ENCODE measurements at places on chromosomes 4 and X.

DNA sequence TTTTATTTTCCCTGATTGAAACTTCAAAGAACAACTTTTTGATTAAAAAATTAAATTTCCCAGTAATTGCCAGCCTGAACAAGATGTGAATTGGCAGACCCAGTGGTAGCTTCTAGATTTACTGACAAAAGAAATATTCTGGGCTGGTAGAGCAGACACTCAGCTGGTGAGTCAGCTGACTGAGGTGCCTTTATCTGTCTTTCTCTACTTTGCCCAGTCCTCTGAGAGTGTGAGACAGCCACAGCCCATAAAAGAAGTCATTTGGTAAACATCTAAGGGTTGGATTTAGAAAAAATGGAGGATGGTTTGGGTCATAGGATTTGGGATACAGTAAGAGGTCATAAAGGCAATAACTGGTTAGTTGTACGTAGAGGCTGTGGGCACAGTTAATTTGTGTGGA is 54.5 kb downstream of the CCSER1 start:
- DNase-seq = no peak

DNA sequence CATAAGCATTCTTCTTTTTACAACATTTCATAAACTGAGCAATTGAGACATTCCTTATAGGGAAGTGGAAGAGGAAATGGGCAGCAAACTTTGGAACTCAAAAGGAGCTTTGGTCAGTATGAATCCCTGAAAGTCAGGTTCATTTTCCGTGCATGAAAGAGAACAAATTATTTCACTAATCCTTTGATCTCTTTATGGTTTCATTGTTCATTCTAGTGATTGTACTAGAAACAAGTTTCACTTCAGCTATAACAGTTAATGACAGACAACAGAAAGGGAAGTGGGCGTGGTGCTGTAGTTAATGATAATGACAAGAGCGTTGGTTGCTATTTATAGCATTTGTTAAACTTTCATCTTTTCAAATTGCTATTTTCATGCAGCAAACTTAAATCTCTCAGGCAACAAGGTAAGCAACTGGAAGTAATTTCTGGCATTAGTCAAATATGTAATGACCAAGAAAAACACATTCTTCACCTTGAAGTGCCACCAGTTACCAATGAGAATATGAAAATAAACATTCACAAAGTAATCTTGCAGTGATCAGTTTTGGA is 98.4 kb downstream of the AREG start:
- DNase-seq = no peak

DNA sequence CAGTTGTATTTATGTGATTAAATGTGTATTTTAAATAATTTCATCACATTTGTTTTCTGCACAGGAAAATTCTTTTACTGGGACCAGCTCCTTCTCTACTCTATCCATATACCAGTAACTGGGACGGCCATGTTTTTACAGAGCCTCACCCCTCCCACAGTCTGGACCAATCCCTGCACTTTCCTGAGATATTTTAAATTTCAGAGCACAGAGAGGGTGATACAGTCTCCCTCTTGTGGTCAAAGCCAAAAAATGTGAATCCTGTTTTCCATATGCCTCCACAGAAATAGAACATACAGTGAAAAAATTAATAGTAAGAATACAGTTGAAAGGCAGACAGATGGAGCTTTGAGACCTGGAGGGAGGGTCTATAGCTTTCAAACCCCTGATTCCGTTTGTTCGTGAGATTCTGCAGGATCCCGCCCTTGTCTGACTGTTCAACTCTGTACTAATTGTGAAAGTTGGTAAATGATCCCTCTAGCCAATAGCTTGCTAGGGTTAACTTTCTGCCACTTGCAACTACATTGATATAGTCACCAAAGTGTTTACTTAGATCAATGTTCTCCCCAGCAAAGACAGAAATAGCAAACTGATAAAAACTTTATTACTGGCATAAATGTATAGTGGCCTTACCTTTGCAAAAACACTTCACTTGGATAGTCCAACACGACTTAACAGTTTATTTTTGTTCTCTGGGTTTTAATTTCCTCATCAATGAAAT is 172.2 kb downstream of the PPARGC1A start:
- DNase-seq = no peak

DNA sequence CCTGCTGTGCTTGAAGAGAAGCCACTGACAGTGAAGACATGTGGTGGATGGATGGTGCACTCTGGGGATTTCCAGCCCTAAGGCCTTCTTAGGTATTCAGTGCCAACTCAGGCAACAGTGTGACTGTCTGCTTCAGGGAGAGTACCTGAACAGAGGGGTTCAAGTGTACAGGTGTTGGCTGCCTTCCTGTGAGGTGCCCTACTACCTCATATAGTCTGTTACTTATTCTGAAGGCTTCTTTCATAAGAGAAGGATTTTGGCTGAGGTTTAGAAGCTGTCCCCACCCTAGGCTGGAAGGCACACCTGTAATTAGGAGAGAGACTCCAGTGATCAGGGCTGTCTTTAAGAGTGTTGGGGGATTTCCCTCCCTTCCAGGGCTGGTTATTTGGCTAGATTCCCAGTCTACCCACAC is 1.8 kb downstream of the FTHL17 start:
- no peak for DNase-seq

GRCh38 chrX:123993904-123994635 is 32.6 kb downstream of the STAG2 start:
- no peak for DNase-seq

- no peak for DNase-seq
Observed at GRCh38 chr4:137638934-137639333, 106.6 kb upstream of the PCDH18 start.

GRCh38 chr4:153622778-153623240 is 61.3 kb upstream of the TLR2 start:
- no peak for DNase-seq

DNA sequence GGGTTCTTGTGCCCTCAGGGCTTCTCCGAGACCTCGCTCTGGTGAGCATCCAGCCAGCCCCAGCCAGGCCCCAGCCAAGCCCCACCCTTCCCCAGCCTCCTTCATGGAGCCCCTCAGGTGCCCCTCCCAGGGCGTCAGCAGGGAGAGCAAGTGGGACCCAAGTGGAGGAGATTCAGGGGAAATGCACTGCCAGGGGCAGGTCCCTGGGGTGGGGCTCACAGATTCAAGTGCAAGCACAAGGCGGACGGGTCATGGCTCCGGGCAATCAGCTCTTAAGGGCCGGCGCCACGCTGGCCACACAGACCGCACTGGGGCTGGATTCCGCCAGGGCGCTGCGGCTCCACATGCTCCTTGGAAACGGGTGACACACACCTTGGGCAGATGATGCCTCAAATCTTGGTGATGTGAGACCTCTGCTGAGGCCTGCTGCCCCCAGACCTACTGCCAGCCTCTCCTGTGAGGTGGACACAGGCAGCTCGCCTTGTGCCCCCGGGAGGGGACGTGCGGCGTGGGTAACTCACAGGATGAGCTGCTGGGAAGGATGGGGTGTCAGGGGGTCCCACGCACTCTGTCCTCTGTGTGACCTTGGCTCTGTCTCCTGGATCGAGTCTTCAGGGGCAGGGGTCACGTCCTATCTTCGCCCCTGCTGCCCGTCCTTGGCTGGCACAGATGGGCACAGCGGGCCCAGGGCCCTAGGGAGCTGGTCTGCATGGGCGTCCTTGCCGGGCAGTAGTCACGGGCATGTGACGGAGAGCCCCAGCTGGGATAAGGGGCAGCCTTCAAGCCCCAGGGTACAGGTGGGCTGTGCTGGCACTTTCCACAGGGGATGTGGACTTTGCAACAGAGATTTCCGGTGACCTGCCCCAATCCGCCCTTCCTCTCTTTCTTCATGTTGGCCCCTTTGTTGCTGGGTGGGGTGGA is 17.1 kb downstream of the NAT8L start:
- no peak for DNase-seq

DNA sequence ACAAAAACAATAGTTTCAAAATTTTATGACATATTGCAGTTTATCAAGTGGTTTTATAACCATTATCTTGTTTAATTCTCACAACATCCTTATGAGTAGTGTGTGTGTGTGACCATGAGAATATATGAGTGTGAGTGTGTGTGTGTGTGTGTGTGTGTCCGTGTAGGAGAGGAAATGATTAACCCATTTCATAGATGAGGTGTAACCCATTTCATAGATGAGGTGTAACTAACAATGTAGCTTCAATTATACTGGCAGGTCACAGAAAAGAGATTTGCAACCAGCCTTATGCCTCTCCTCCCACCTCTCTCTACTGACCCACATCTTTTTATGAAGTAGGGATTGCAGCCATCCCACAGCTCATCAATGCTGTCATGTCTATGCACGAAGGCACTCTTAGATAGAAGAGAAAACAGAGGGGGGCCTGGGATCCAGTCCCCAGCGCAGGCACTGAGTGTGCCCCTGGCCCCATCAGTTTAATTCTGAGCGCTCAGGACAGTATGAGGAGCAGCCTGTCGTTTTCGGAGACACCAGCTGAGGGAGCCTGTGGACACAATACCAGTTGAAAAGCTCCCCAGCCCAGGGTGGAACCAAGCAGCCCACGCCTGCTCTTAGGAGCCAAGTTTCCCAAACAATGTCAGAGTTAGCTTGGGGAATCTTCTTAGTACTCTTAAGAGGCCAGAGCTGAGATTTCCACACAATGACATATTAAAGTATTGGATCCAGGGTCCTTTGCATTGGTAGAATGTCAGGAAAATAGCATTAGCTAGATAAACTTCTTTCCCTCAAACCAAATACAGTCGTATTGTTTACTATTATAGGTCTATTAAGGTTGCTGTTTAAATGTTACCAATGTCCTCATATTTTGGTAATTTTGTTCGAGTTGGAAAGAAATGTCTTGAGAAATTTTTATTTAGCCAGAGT is 88.6 kb downstream of the PALLD start:
- peak; percentile 3 for DNase-seq

DNA sequence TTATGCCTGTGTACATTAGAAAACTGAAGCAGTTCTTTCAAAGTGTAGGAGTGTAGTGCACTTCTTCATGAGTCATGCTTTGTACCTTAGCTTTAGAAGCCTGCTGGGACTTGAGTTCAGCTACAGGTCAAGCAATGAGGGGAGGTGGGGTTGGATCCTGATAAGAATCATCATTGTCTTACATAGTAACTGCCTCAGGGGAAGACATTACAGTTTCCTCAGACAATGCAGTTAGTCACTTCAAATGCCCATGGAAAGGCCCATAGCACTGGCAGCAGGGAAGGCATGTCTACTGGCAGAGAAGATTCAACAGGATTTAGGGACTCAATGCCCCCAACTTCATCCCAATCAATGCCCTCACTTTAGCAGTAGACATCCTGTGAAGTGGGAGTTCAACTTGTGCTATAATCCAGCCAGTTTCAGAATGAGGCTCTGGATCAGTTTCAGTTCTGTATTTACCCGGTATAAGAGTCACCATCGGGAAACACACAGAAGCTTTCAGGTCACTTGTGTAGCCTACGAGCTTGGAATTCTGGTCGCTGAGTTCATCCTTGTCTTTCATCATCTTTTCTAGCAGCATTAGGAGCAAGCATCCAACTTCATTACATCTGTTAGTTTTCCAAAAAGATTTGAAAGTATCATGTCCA is 1216.5 kb downstream of the RAPGEF2 start:
- no peak for DNase-seq

- no peak for DNase-seq
Observed at GRCh38 chr4:183797445-183798300, 107.4 kb upstream of the STOX2 start.

DNA sequence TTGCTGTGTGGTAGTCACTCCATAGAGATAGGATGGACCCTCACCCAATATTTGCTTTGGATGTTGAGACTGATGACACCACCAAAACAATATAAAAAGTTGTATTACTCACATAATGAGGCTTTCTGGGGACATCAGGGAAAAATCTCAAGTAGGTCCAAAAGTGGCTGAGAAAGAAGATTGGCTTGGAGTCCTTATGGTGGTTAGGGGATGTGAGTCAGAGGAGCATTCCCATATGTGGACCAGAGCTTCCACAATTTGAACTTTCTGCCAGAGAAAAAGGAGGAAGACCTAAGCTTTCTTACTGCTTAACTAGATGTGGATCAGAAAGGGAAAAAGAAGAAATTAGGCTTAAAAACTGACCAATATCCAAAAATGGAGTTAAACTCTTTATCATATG is 460.5 kb downstream of the SH3BGRL start:
- no peak for DNase-seq

DNA sequence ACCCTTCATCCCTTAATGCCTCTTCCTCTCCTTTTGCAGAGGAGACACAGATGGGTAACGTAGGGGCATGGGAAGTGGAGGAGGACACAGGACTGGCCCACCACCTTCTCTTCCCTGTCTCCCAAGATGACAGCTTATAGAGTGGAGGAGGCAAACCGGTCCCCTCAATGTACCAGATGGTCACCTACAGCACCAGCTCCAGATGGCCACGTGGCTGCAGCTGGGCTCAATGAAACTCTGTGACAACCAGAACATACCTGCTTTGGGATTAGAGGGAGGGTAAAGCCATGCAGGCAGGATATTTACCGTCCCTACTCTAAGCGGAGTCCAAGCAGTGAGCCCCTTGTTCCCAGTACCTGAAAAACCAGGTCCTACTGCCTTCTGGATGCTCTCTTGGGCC is 7.5 kb upstream of the KLHL15 start:
- DNase-seq = no peak

GRCh38 chr4:55359397-55359916 is 13.4 kb downstream of the SRD5A3 start:
- no peak for DNase-seq

DNA sequence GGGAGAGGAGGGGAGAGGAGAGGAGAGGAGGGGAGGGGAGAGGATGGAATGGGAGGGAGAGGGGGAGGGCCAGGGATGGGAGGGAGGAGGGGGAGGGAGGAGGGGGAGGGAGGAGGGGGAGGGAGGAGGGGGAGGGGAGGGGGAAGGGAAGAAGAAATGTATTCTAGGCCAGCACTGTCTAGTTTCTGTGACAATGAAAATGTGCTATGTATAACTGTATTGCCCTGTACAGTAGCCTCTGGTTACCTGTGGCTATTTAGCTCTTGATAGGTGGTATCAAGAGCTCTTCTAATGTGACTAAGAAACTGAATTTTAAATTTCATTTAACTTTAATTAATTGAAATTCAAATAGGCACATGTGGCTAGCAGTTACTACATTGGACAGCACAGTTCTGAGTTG is 143.1 kb downstream of the BTC start:
- no peak for DNase-seq

DNA sequence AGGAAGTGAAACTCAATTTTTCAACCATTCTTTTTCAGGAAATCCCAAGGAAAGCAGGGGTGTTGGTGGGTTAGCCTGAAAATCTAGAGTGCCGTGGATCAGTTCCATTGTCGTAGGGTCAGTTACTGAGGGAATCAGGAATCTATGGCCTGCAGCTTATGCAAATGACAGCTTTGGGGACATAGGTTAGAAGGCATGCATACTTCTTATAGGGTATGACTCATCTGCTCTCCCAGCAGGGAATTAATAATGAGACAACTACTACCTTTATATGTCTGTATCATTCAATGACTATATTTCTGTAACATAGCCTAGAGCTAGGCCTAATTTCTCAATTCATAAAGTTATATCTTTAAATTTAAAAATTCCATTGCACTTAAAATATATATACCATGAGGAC is 36.6 kb downstream of the ZNF41 start:
- no peak for DNase-seq

Measured in C1 segment of cervical spinal cord (tissue), 14 donors.